ENCODE measurements at places on chromosomes 6 and 20.

DNA sequence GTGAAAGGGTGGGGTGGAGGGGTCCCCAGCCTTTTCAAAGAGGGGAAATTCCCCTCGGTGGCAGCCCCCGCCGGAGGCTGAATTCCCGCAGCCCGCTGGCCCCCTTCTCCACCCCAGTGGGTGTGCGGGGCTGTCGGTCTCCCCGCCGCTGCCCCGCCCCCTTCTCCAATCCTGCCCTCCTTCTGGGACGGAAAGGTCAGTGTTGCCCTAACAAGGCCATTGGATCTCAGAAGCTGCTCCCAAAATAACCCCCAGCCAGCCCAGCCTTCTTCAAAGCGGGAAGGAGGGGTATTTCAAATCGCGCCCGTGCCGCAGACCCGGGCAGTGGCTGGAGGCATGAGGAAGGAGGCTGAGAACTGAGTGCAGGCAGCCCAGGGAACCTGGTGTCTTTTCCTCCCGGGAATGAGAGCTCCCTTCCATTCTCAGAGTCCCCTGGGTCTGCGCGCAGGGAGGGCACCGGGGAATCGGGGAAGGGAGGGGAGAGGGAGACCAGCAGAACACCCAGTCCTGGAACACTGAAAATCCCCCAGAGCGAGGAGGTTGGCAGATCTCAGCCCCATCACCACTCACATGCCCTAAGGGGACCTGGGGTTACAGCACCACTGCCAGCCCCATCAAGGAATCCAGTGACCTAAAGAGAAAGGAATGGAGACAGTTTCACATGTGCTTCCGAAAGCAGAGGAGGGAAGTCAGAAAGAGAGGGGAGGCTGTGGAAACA lies at the start of gene JPH2:
JPH2 (minus strand) TSS at position 135 of the 718 bp plus-strand sequence. CDS start 483 bp downstream, outside the sequence.
- peak; percentile 99 for DNase-seq

DNA sequence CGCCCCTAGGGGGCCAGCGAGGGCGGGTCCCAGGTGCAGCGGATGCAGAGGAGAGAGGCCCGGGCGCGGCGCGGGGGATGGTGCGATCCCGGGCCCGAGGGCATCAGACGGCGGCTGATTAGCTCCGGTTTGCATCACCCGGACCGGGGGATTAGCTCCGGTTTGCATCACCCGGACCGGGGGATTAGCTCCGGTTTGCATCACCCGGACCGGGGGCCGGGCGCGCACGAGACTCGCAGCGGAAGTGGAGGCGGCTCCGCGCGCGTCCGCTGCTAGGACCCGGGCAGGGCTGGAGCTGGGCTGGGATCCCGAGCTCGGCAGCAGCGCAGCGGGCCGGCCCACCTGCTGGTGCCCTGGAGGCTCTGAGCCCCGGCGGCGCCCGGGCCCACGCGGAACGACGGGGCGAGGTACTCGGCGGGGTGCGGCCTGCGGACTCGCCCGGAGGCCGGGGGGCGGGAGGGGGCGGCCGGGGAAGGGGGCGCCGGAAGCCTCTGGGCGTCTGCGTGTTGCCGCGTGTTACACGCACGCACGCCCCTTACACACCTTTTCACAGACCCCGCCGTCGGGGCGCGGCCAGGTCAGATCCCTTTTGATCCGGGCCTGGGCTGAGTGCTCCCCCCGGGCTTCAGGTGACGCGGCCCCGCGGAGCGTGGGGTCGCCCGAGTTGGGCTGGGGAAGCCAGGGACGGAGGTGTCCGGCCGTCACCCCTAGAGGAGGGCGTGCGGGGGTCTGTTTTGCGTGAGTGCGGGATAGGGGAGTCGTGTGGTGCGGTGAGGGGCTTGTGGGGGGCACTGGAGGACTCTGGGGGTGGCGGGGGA lies 412 bp downstream of the TRIB3 start:
- DNase-seq = peak; percentile 68

- no peak for DNase-seq
These were observed 243.1 kb downstream of the LRFN2 start for GRCh38 chr6:40343877-40344565.

GRCh38 chr6:48110436-48111142 lies 408 bp downstream of the PTCHD4 start:
- no peak for DNase-seq

DNA sequence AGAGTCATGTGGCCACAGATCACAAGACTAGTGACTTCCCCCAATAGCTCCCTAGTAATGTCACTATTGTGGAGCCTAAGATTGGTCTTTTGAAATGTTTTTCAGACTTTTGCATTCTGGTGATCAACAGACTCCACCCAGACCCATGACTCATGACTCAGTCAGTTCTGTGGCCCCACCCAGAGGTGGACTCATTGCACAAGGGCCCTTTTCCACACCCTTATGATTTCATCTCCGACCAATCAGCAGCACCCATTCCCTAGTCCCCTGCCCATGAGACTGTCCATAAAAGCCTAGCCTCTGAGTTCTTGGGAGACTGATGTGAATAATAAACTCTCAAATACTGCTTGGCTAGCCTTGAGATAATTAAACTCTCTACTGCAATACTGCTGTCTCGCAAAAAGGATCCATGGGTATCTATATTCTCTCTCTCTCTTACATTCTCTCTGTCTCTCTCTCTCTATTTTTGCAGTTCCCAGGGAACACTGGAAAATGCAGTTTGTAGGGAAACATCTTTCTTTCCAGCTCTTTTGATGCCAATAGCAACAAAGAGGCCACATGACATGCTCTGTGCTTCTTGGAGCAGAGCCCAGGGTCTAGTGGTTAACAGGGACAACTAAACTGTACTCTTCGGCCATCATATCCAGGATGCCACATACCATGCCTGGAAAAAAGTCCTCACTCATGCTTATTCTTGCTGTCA lies 71.3 kb upstream of the IYD start:
- peak; percentile 41 for DNase-seq

DNA sequence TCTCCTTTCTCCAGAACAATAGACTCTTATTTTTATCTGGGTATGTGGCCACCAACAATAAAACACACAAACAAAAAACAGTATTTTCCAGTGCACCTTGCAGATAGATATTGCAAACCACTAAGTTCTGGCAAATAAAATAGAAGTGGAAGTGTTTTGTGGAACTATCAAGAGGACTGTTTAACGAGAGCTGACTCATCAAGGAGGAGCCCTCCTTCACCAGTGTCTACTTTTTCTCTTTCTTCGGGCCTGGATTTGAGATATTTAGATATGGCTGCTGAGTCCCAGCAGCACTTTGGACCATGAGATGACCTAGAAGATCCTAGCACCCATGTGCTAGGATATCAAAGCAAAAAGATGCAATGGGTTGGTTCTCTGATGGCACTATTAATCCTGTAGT lies 154.7 kb downstream of the AIG1 start:
- DNase-seq = no peak

DNA sequence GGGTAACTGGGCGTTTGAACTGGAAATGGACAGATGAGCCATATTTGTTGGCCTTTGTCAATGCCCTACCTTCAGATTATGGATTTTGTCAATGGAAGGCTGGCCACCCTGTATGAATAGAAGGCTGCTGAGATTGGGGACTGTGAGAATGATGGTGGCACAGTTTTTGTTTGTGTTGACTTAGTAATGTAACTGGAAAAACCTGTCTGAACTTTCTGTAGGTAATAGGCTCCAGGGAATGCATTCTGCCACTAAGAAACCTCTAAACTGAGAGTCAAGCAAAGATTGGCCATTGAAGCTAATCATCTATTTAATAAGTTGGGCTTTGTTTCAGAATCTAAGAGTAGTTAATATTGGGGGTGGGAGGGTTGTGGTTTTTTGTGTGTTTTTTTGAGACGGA lies 97.5 kb downstream of the FOXO3 start:
- no peak for DNase-seq

DNA sequence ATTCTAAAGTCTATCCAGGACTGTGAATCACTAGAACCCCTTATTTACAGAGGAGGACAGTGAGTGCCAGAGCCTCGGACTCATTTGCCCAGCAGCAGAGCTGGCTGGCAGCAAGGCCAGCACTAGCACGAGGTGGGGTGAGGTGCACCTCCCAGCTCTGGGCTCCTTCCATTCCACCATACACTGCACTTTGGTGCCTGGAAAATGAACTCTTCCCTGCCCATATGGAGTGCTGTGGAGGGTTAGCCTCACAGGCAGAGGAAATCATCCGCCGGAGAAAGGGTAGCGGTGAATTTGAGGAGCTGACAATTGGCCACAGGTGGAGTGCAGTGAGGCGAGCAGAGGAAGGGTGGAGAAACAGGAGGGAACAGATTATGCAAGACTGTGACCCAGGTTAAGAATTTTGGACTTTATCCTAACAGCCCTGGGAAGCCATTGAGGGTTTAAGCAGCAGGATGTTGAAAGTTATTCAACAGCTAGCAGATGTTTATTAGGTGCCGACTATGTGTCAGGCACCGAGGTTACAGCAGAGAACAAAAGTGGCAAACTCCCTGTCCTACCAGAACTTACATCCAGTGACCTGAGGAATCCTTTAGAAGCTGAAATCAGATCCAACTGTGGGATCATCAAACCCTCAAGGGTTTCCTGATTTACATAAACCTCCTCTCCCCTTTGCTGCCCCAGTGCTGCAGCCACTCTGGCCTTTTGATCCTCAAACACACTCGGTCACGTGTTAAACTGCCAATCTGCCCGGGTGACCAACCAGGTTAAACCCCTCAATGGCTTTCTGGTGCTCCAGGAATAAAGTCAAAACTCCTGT lies 6.2 kb downstream of the TRIM26 start:
- DNase-seq = peak; percentile 24

GRCh38 chr6:135438907-135439535 lies 58.5 kb downstream of the AHI1 start:
- peak; percentile 49 for DNase-seq

- DNase-seq = no peak
These were observed 63.0 kb downstream of the STX11 start for GRCh38 chr6:144213315-144213714.

DNA sequence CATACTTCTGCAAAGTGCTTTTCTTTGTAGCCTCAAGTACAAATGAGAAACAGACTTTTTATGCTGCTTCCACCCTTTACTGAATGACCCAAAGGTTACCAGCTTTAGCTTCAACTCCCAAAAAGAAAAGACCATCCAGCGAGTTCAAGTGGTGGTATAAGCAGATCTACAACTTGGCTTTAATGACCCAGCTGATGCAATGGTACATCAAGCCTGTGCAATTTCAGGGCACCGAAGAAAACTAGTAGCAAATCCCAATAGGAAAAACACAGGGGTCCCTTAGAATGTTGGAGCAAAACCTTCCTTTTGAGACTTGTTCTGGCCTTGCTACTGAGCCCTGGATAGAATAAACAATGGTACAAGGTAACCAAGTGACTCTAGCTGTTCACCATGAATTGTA lies 33.8 kb downstream of the STX7 start:
- DNase-seq = no peak

DNA sequence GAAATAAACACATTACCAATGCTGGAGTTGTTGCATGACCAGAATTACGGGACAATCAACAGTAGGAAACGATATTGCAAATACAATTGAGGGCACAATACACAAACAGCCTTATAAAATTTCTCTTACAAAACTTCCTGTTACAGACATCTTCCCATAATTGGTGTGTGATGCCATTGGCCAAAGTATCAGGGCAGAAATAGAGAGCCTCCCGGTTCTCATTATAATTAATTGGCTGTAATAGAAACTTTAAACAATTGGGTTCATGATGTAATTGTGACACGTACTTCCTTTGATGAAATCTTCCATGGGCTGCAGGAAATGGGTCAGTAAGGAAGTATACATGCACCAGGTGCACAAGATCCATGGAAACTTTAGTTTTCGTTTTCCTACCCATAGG lies 40.3 kb upstream of the RALGAPA2 start:
- no peak for DNase-seq

GRCh38 chr6:12014027-12014872 lies 2.1 kb downstream of the HIVEP1 start:
- peak; percentile 86 for DNase-seq

- DNase-seq = peak; percentile 51
These were observed 36.6 kb downstream of the CRISP2 start for GRCh38 chr6:49676671-49677281.

GRCh38 chr6:31317036-31317435 lies 39.9 kb downstream of the HLA-B start:
- no peak for DNase-seq

DNA sequence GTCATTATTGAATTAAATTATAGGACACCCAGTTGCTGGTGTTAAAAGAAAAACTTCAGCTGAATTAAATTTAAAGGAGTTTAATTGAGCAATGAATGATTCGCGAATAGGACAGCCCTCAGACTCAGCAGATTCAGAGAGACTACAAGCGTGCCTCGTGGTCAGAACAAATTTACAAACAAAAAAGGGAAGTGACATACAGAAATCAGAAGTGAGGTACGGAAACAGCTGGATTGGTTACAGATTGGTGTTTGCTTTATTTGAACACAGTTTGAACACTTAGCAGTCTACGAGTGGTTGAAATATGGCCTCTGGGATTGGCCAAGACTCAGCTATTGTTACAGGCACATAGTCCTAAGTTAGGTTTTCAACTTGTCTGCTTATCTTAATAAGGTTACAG lies 25.8 kb upstream of the TNFRSF21 start:
- no peak for DNase-seq

DNA sequence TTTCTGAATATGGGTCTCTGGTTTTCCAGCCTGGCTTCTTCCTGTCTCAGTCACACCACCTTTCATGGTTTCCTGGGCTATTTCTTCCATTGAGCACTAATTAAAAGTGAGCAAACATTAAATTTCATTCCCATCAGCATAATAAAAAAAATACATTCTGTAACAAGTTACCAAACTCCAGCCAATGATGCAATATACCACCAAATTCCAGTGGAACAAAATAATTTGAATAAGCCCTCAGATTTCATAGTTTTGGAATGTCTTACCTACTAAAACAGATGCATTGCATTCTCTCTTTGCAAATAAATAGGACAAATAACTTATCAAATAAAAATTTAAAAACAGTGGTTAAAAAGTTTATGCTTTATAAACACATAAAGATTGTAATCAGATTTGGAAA lies 97.8 kb upstream of the PRDM1 start:
- DNase-seq = peak; percentile 53

DNA sequence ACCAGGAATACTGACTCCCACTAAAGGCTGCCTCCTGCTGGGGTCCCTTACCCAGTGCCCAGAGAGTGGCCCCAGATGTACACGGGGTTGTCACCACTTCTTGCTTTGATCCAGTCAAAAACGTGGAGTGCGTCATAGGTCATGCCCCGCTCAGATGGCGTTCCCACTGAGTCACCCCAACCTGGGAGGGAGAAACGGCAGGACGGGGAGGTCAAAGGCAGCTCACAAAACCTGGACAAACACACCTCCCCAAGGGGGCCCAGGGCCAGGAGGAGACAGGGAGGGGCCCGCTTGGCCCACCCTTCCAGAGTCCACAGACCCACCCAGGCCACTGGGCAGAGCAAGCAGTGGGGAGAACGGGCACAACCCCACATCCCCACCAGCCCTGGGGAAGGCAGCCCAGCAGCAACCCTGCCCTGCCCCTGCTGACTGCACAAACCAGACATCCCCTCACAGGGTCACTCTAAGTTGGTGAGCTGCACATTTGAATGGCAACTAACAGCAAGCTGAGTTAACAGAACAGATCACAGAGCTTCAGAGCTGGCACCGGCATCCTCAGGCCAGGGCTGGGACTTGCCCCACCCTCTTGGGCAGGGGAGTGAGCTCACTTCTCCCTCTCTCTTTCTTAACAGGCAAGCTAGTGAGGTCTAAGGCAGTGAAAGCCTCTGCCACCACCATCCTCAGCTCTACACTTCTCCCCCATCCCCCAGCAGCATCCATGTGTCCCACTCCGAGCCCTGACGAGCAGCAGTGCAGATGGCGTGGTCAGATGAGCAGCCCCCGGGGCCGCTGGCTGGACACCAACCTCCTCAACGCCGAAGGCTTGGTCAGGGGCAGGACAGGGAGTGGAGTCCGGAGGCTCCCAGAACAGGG lies 61.7 kb downstream of the PYGB start:
- peak; percentile 95 for DNase-seq

- peak; percentile 66 for DNase-seq
These were observed 13.5 kb upstream of the NT5E start for GRCh38 chr6:85436411-85436810.

All from EL (cell line).